Osteoblast (primary cell): ENCODE measurements at places on chromosomes 2 and 18. TPM values are rescaled to one million over a fixed set of nuclear protein-coding genes. Genes with fewer than 3 reads are reported as not detected.

DNA sequence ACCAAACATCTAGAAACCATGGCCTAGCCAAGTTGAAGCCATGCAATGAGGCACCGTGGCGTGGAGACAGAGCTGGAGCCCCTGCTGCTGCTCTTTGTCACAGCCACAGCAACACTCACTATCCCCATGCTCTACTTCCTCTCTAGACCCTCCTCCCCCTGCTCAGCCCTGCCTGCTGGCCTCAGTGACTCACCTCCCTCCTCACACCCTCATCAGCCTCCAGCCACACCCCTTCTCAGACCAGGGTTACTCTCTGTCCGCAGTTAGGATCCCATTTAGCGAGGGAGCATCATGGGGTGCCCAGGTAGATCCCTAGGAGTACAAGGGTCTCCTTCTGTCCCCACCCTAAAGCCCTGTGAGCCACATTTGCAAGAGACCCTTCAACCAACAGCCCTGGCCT, 25.4 kb upstream of the SOX11 start:
- no peak overlapping the region for H3K27ac ChIP-seq
- H3K4me3 ChIP-seq, result no peak overlapping the region
- no peaks in the 10 kb centered on the region for H3K36me3 ChIP-seq

DNA sequence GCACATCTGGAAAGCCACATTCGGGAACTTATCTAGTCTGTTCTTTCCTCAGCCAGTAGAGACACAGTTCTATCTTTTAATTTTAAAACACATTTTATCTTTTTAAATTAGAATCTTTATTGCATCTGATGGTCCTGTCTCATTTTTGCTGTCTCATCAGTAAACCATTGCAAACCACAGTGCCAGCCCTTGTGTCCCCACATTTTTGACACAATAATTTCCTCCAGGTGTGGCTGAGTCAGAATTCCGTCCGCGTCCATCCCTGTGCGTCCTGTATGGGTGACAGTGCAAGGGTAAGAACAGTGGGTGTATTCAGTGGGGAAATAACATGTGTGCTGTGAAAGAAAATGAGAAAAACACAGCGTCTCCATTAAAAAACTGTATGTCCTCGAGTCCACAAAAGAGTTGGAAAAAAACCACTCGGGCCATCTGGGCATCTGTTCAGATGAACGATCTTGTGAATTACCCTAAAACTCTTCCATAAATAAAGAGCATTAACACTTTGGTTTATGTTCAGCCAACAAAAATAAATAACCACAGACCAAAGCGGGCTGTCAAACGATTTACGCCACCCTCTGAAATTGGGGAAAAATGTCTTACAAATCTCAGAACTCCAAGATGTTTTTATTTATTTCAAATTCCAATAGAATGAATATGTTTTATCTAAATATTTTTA, 137.3 kb downstream of the ZNF516 start:
- H3K36me3 ChIP-seq, result peaks cover 11% of the 10 kb centered on the region
- no peak overlapping the region for H3K27ac ChIP-seq
- peaks cover 7% of the 10 kb centered on the region for H3K4me1 ChIP-seq
- H3K27me3 ChIP-seq, result no peaks in the 10 kb centered on the region

DNA sequence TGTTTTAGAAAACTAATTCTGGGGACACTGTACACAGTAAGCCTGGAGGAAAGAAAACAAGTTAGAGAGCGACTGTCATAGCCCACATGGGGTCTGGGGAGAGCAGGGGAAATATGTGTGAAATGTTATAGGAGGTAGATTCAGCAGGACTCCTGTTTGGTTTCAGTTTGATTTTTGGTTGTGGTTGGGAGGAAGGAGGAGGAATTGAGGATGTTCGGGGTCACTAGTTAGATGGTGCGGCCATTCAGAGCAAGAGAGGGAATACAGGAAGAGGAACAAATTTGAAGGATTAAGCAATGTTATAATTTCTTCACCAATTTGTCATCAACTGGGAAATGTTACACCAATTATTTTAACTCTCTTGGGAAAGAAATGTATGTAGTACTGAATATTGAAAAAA, 25.1 kb downstream of the TTC39C start:
- no peak overlapping the region for H3K4me3 ChIP-seq
- no peaks in the 10 kb centered on the region for H3K27me3 ChIP-seq
- H3K4me1 ChIP-seq, result no peaks in the 10 kb centered on the region
- H3K27ac ChIP-seq, result no peak overlapping the region
- no peaks in the 10 kb centered on the region for H3K36me3 ChIP-seq
- DNase-seq, result no peak

- H3K4me3 ChIP-seq, result no peak overlapping the region
- no peak overlapping the region for H3K27ac ChIP-seq
- no peaks in the 10 kb centered on the region for H3K36me3 ChIP-seq
- peaks cover 64% of the 10 kb centered on the region for H3K27me3 ChIP-seq
Observed at GRCh38 chr2:242029422-242030225, 160.1 kb downstream of the RTP5 start.

DNA sequence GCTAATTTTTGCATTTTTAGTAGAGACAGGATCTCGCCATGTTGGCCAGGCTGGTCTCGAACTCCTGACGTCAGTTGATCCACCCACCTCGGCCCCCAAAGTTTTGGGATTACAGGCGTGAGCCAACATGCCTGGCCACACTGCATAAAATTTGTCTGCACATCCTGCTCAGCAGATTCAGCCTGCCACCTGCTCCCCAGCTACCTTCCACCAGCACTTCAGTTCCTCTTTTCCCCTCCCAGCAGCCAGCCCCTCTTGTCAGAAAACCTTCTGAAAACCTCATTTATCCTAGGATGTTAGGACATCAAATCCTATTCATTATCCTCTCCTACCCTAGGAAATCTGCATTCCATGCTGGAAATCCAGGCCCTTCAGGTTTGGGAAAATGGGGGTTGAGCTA, 99.4 kb upstream of the STPG4 start:
- H3K4me3 ChIP-seq, result no peak overlapping the region
- no peaks in the 10 kb centered on the region for H3K27me3 ChIP-seq
- DNase-seq, result no peak
- no peak overlapping the region for H3K27ac ChIP-seq
- peaks cover 3% of the 10 kb centered on the region for H3K4me1 ChIP-seq

- H3K4me3 ChIP-seq, result no peak overlapping the region
- H3K36me3 ChIP-seq, result peaks cover 13% of the 10 kb centered on the region
- H3K27me3 ChIP-seq, result no peaks in the 10 kb centered on the region
Observed at GRCh38 chr2:186518945-186519344, 32.9 kb downstream of the ZC3H15 start.

The CENPO gene
- total RNA-seq, result 8.0 and 9.1 TPM in 2 replicates

GRCh38 chr18:30970196-30970816, 72.2 kb downstream of the DSC3 start:
- no peak overlapping the region for H3K27ac ChIP-seq
- no peaks in the 10 kb centered on the region for H3K27me3 ChIP-seq
- no peaks in the 10 kb centered on the region for H3K36me3 ChIP-seq
- H3K4me3 ChIP-seq, result no peak overlapping the region
- H3K4me1 ChIP-seq, result no peaks in the 10 kb centered on the region
- DNase-seq, result no peak

DNA sequence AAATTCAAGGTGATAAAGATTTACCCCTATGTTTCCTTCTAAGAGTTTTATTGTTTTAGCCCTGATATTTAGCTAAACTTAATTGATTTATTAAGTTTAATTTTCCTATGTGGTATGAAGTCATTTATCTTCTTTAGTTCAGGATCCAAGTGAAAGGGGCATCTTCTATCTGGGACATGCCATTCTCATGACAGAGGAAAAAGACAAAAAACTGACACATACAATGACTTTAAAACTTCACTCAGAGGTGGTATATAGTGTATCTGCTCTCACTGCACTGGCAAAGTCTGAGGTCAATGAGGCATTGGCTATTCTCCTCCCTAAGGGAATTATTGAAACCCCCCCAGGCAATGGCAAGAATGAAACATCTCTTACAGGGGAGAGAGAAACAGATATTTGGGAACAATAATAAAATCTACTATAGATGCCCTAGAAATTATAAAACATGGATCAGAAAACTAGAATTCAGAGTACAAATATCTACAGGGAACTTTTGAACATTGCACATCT, 237.4 kb downstream of the MYCN start:
- H3K27ac ChIP-seq, result no peak overlapping the region
- no peaks in the 10 kb centered on the region for H3K36me3 ChIP-seq
- no peaks in the 10 kb centered on the region for H3K27me3 ChIP-seq
- H3K4me3 ChIP-seq, result no peak overlapping the region
- H3K4me1 ChIP-seq, result no peaks in the 10 kb centered on the region
- DNase-seq, result peak; percentile 5
